Stromal cell of bone marrow (primary cell): ENCODE measurements at places on chromosomes 1 and 21.

DNA sequence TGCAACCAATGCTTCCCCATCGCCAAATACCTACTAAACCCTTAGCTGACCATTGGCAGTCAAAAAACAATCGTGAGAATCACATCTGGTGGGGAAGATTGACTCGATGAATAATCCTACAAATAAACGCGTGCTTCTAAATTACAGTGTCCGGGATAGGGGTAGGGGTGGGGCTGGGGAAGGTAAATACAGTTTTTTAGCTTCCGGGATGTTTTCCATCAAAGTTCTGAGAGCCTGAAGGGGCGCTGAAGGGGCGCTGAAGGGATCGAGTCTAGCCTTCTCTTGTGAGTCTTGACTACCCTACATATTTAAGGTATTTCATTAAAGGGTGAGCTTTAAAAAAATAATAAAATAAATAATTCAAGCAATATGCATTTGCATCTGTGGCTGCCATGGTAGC, 40.5 kb downstream of the RRAGC start:
- DNase-seq = no peak

GRCh38 chr1:164608651-164609057, 49.7 kb downstream of the PBX1 start:
- no peak for DNase-seq

DNA sequence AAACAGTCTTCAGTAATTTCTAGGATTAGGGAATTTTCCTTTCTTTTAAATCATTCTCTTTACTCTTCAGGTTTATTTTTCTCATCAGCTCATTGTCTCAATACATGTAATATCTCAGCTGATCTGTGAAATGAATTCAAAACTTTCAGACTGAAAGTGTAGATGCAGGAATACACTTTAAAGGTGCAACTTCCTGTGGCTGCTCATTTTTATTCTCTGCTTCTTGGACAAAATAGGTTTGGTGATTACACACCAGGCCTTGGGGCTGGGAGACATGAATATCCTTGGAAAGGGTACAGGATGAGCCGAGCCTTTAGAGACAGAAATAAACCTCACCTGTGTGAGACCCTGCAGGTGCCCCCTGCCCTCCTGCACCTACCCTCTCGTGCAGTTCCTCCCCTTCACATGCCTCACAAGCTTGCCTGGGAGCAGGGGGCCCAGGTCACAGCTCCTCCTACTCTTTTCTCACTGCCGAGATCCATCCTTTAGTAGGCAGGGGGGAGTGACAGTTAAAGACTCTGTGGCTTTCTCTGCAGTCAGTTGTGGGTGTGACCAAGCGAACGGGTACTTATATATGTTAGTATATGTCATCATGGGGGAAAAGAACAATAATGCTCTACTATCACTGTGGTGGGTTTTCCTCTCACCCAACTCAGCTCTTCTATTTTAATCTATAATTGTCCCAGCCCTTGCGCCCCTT, 23.6 kb downstream of the XCL2 start:
- DNase-seq = no peak

- peak; percentile 84 for DNase-seq
These were observed 1.4 kb upstream of the VAMP4 start for GRCh38 chr1:171743081-171743870.

GRCh38 chr1:155522069-155522468, 40.5 kb downstream of the ASH1L start:
- DNase-seq = no peak
